Ureter (tissue), 1 donor: ENCODE measurements at places on chromosomes 5 and 9.

GRCh38 chr9:37034305-37034937 lies 353 bp upstream of the PAX5 start:
- no peak for DNase-seq

DNA sequence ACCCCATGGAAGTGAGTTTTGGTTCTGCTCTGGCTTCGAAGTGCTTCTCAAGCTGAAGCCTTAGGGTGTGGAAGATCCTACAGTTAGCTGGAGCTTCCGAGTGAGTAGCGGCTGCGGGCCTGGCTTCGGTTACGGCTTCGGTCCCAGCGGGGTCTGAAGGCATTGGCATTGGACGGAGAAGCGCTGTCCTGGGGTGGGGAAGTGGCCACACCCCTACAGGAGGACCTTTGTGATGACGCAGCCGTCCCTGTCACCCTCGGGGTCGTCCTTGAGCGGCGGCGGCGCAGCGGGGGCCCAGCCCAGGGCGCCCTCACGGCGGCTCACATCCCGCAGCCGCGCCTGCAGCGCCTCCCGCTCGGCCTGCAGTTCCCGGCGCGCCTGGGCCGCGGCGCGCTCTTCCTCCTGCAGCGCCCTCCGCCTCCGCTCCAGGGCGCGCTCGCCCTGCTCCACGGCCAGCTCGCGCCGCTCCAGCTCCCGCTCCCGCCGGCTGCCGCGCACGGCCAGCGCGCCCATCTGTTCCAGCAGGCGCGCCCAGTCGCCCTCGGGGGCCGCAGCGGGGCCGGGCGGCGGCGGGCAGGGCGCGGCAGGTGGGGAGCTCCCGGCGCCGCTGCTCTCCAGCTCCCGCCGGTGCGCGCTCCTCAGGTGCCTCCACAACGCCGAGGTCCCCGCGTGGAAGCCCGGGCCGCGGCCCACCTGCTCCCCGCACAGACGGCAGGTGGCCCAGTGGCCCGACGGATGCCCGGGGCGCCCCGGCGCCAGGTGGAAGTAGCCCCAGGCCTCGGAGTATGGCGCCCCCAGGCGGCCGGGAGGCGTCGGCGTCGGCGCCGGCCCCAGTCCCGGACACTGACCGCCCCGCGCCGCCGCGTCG lies 9.9 kb downstream of the ZBED3 start:
- peak; percentile 63 for DNase-seq

- DNase-seq: no peak
Measured at GRCh38 chr9:111730937-111731567, 63.7 kb downstream of the SHOC1 start.

- DNase-seq: peak; percentile 63
Measured at GRCh38 chr5:56950626-56951125, 1.2 kb downstream of the MIER3 start.

GRCh38 chr9:114237781-114238180 lies 82.4 kb downstream of the COL27A1 start:
- no peak for DNase-seq

DNA sequence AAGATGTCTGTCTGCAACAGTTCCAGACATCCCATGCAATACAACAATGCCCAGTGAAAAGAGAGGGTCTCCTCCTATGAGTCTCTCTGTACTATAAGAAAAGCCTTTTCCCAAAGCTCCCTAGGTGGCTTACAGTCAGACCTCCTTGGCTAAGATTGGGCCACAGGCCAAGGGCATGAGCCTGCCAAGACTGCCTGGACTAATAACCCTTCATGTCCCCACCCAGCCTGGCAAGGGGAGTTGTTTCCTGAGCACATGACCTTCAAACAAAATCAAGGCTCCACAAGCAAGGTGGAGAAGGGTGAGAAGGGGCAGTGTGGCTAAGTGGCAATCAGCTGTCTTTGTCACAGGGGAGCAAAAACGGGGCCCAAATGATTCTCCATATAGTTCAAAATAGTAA lies 75.6 kb upstream of the ZSWIM6 start:
- peak; percentile 44 for DNase-seq

GRCh38 chr5:81397176-81397575 lies 3.2 kb upstream of the ACOT12 start:
- DNase-seq: no peak

GRCh38 chr5:154766558-154767281 lies 11.5 kb downstream of the LARP1 start:
- DNase-seq: no peak
